ENCODE measurements at places on chromosomes 6 and 20. TPM values are rescaled to one million over a fixed set of nuclear protein-coding genes. Genes with fewer than 3 reads are reported as not detected.

- DNase-seq, result no peak
Measured at GRCh38 chr6:123329337-123329736, 307.4 kb downstream of the TRDN start.

DNA sequence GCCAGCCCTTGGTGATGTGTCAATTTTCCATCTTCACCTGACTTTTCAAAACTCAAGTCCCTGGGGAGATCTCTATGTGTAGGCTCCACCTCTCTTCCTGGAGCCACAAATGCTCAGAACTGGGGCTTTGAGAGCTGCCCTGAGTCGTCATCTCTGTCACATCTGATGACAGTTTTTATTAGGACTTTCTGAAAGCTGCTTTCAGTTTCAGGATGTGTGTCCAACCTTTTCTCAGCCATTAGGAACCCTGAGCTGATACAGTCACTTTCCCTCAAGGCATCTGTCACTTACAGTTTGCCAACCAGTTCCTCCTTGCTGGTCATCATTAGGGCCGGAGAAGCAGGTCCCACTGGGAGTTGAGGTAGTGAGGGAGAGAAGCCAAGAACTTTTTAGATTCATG, 365.9 kb upstream of the CHD6 start:
- no peak for DNase-seq

BMP2 gene
- 22.9 TPM for polyA plus RNA-seq

BFSP1 gene
- 3.5 TPM for polyA plus RNA-seq

DNA sequence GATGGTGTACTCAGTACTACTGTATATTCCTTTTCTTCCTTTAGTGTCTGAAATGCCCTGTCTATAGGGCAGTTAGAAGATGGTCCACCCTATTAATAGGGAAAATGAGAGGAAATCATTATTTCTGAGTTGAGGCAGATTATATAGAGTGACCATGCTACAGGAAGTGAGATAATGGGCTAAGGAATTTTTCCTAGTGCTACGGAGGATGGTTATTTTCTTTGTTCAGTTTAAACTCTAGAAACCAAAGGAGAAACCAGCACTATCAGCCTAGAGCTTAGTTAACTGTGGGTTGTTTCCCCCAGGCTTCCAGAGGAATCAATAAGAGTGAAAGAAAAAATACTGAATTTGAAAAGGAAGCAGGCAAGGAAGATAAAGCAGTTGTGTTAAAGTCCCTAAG, 474 bp downstream of the TSBP1 start:
- DNase-seq, result no peak

MEI4 gene
- polyA plus RNA-seq, result 2.2 TPM

DNA sequence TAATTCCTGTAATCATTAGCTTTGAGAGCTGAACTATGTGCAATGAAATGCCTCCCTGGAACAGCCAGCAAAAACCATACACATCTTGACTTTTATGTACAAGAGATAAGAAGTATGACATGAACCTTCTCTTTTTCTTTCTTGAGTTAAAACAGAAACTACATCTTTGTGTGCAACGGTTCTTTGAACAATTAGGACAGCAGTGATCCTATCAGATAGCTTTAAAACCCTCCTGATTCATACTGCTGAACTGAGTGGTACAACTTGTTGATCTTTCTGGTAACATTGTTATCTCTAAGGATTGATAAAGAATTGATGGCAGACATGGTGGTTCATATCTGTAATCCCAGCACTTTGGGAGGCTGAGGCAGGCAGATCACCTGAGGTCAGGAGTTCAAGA, 43.4 kb downstream of the TRAF3IP2 start:
- no peak for DNase-seq

GRCh38 chr20:33524261-33524660, 34.4 kb downstream of the CBFA2T2 start:
- DNase-seq, result no peak

DNA sequence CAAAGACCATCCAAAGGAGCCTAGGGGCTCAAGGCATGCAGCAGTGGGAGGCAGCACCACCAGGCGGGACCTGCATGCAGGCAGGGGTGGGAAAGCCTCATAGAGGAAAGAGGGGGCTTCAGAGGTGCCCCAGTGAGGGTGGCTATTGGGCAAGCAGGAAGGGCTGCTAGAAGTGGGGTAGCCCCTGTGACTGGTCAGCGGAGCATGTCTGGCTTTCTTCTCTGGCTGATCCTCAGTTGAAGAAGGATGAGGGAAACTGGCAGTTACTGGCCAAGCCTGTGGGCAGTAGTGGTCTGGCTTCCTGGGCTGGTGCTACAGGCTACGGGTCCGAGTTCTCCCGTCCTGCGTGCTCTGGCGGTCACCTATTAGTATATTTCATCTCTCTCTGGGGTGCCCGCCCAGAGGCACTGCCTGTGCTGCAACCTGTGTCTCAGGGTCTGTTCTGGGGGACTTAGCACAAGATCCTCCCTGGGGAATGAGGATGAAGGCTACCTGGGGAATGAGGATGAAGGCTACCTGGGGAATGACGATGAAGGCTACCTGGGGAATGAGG, 35.9 kb upstream of the CST7 start:
- DNase-seq, result no peak

DNA sequence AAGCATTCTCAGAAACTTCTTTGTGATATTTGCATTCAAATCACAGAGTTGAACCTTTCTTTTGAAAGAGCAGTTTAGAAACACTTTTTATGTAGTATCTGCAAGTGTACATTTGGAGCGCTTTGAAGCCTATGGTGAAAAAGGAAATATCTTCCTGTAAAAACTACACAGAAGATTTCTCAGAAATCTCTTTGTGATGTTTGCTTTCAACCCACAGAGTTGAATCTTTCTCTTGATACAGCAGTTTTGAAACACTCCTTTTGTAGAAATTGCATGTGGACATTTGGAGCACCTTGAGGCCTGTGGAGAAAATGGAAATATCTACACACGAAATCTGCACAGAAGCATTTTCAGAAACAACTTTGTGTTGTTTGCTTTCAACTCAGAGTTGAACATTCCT, 612.3 kb upstream of the ZNF337 start:
- no peak for DNase-seq

KHDRBS2 gene
- 2.3 TPM for polyA plus RNA-seq

PGK2 gene
- polyA plus RNA-seq, result not detected

WRNIP1 gene
- polyA plus RNA-seq, result 52.3 TPM

- DNase-seq, result no peak
Measured at GRCh38 chr6:12137480-12137879, 125.4 kb downstream of the HIVEP1 start.

DNA sequence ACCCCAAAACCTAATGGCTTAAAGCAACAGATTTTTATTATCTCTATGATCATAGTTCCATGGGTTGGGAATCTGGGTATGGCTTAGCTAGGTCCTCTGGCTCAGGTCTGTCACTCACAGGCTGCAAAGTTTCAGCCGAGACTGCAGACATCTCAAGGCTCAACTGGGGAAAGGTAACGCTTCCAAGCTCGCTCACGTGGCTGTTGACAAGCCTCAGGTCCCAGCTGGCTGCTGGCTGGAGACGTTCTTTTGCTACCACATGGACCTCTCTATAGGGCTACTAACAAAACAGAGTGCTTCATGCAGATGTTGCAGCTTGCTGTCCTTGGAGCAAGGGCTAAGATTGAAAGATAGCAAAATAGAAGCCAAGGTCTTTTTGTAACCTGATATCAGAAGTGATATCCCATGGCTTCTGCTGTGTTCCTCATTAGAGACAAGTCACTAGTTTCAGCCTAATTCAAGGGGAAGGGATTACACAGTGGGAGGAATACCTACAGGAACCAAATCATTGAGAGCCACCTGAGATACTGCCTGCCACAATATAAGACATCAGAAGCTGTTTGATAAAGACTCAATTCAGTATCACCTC, 6.6 kb downstream of the HTR1E start:
- DNase-seq, result no peak

GRCh38 chr20:3716195-3716834, 3.9 kb upstream of the SIGLEC1 start:
- no peak for DNase-seq

KCNK15 gene
- polyA plus RNA-seq, result 0.11 TPM

SDHAF4 gene
- polyA plus RNA-seq, result 20.6 TPM

DNA sequence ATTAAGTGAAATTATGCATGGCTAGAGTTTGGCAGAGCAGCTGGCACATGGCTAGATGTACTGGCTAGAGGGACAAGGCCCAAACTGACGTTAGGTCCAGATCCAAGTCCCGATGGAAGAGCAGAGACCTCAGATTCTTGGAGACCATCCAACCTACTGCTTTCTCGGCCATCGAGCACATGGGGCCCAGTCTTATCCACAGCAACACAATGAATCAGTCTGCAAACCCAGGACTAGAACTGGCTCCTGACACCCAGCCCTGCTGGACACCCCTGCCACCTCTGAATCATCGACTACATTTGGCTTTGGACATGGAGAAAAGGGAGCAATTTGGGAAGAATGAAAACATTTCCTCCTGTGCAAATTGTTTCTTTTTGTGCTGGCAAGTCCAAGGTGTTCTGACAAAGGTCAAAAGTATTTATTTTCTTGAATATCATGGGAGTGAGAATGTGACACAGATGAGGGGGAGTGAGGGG, 23.9 kb upstream of the YWHAB start:
- DNase-seq, result no peak

DNA sequence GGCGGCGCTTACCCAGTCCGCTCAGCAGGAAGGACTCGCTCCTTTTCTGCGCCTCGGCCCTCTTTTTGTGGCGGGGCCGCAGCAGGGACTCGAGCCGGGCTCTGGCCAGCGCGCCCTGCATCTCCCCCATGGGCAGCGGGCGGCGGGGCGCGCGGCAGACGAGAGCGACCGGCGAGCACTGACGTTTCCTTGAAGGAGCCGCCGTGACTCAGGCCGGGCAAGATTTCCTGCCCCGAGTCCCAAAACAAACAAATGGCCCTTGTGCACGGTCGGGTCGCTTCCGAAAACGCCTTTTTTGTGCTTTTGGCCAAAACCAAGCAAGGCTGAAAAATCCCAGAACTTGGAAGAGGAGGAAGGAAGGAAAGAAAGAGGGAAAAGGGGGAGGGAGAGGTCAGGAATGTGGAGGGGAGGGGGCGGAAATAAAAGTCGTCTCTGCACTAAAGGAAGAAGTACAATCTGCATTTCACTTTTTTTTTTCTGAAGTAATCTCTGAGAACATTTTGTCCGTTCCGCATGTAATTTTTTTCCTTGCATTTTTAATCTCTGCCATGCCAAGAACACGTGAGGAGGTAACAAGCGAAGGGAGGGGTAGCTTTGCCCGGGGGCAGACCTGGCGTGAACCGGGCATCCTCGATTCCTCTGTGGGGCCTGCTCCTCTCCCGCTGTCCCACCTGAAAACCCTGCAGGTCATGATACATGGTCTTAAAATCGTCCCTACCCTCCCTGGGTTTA, 123.3 kb upstream of the SLC2A12 start:
- no peak for DNase-seq

DNA sequence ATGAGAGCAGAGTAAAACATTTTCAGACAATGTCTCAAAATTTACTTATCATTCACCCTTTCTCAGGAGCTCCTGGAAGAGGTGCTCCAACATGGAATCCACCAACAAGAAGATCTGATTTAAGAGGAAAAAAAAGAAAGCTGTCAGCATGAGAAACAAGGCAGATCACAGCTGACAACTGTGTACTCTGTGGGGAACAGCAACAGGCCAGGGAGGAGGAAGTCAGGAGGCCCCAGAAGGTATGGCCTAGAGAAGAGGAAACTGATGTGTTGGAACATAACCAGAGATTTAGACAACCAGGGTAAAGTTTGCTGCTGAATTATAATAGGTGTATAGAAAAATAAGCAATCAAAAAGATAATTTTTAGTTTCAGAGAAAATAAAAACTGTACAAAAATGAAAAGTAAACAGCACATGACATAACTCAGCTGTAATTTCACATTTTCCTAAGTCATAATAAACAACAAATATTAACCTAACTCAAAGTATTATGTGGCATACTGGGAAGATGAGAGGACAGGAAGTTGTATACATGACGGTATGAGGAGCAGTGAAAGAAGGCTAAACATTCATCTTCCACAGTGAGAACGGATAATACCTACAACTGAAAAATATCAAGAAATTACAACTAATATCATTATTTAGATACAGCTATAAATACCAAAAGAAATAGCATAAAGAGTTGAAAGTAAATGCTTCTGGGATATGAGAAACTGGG, 113.6 kb upstream of the EMILIN3 start:
- no peak for DNase-seq

DNA sequence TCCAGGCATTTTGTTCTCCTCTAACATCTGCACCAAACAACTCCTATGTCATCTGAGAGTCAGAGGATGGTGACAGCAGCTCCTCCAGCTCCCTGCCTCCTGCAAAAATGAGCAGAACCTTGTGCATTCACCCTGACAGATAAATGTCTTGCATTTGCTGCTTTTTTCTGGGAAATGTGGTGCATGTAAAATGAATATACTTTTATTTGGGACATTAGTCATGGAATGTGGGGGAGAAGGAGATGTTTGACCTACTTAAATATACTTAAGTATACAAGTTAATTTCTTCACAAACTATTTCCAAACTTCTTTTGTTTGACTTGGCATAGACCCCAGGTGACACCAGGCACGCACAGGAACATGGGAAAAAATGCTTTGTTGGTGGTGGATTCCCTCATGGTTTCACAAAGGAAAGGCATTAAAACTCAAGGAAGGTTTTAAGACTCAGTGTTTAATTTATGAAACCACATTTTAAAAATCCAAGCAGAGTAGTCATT, 181.8 kb upstream of the MCHR2 start:
- DNase-seq, result peak; percentile 70

- no peak for DNase-seq
Measured at GRCh38 chr20:6164421-6165341, 41.9 kb upstream of the FERMT1 start.
